ENCODE measurements at places on chromosomes 6 and 20.
A peak's percentile ranks its signal among the peaks of the same experiment; 100 is the strongest.

DNA sequence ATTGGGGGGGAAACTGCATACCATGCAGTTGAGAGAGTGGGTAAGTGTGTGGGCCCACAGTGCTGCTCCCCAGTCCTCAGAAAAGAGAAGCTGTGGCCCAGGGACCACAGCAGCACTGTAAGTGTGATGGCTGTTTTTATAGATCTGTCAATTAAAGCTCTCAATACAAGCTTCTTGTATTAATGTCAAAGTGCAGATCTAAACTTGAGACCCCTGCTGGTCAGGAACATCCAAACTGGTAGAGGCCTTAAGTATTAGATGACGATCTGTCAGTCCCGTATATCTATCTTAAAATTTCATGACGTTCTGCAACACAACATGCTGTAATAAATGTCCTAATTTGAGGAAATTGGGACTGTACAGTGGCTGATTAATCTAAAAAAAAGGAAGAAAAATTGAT lies 74.8 kb downstream of the TULP4 start:
- no peak for DNase-seq

GRCh38 chr6:143867236-143867635 lies 3.0 kb downstream of the ZC2HC1B start:
- DNase-seq = no peak

- DNase-seq = no peak
Measured at GRCh38 chr6:132202574-132202973, 198.7 kb downstream of the MOXD1 start.

DNA sequence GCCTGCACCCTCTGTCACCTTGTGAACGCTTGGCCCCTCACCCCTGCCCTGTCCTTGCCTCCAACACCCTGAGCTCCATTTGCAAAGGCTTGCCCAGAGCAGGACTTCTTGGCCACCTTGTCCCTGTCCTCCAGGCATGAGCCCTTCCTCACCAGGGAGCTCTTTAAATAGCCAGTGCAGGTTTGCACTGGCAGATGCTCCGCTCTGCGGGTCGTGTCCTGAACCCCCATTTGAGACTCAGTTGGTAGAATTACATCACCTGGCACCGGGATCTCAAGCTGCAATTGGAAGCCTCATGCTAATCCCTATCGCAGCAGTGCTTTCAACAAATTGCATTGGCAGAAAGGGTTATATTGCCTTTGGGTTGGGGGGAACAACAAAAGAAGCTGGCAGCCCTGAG lies 85.9 kb downstream of the TRMT6 start:
- no peak for DNase-seq

GRCh38 chr6:98636941-98637340 lies 197.4 kb upstream of the POU3F2 start:
- no peak for DNase-seq

- no peak for DNase-seq
Measured at GRCh38 chr6:29131691-29132090, 23.8 kb downstream of the OR2J3 start.

DNA sequence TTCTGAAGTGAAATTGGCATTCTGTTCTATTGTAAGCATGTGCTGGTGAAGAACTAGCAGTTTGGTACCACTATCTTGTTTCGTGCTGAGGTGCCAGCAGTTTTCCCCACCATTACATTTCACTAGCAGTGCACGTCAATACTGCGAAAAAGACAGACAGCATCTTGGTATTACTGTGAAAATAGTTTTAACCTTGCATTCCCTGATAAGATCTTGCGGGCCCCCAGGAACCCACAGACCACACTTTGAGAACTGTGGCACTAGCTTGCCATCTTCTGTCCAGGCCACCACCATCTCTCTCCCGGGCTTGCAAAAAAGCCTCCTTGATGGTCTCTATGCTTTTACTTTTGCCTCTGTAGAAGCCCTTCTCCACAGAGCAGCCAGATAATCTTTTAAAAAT lies 185.7 kb downstream of the BACH2 start:
- no peak for DNase-seq

DNA sequence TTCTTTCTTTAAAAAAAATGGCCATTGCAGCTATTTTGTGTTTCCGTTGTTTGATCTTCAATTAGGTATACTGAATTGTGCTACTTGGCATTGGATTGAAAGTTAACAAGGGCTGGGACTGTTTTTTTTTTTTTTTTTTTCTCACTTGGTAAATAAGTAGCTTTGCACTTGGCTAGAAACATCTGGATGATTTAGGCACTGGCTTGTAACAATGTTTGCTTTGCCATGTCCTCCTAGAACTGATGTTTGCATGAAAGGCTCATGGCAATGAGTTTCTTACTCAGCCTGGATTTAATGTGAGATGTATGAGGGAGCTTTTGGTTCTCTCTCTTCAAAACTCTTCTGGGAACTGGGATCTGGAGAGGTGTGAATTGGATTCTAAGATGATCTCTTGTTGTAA lies 414.1 kb downstream of the CDH26 start:
- DNase-seq = no peak

- DNase-seq = peak; percentile 73
Measured at GRCh38 chr6:139713424-139713823, 339.0 kb upstream of the CITED2 start.

All from inflammatory macrophage treated with lipopolysaccharide for 4 hours (primary cell).